ENCODE measurements at places on chromosomes 3 and 15. TPM values are rescaled to one million over a fixed set of nuclear protein-coding genes. Genes with fewer than 3 reads are reported as not detected.

MAP1A gene
- total RNA-seq = 3.3 TPM

- DNase-seq = no peak
Observed at GRCh38 chr15:57424628-57425405, 48.5 kb downstream of the CGNL1 start.

CDHR4 gene
- total RNA-seq = not detected

TWF2 gene
- total RNA-seq = 64.9 TPM

REC114 gene
- not detected for total RNA-seq

GRCh38 chr3:190877925-190878324 lies 15.4 kb upstream of the GMNC start:
- no peak for DNase-seq

DNA sequence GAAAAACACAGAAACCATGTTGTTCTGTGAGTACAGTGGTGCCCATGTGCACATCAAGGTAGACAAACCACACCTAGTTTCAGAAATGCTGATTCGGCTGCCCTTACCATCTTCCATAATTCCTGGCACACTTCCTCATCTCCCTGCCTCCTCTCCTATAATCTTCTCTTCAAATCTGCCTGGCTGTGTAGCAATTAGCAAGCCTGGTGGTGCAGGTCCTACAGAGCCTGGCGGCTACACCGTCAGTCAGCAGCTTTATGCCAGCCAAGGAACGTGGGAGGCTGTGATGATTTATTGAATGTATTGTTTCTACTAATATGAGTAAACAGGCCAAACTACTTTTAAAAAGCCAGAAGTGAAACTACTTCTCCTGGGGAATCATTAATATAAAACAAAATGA lies 106.8 kb downstream of the SEMA6D start:
- no peak for DNase-seq

SRGAP3 gene
- total RNA-seq = 0.76 TPM

- DNase-seq = no peak
Observed at GRCh38 chr15:90407871-90408317, 19.9 kb downstream of the IQGAP1 start.

- no peak for DNase-seq
Observed at GRCh38 chr15:49815526-49815925, 194.7 kb downstream of the DTWD1 start.

MOBP gene
- total RNA-seq = not detected

ITPKA gene
- not detected for total RNA-seq

DNA sequence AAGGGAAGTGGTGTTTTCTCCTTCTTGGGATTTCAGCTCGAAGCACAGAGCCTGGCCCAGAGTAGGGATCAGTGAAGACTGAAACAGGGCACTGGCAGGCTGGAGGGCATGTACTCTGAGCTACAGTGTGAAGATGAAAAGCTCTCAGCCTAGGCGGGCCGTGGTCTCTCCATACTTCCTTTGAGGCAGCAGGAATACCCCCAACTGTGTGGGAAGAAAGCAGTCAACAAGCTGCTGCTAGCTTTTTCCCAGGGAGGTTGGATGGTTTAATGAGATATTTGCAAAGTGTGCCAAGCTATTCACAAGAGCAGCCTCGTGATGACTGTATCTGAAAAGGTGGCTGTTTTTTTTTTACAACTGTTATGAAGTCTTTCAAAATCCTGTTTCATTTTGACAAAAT lies 47.2 kb downstream of the NMNAT3 start:
- DNase-seq = no peak

PRKCD gene
- total RNA-seq = 91.6 TPM

GRCh38 chr3:187064210-187065115 lies 74.8 kb downstream of the RPL39L start:
- DNase-seq = peak; percentile 46

GRCh38 chr3:183378008-183378407 lies 50.4 kb downstream of the MCF2L2 start:
- DNase-seq = no peak

MUC13 gene
- not detected for total RNA-seq

GRCh38 chr15:31584195-31584594 lies 257.6 kb downstream of the KLF13 start:
- no peak for DNase-seq

DNA sequence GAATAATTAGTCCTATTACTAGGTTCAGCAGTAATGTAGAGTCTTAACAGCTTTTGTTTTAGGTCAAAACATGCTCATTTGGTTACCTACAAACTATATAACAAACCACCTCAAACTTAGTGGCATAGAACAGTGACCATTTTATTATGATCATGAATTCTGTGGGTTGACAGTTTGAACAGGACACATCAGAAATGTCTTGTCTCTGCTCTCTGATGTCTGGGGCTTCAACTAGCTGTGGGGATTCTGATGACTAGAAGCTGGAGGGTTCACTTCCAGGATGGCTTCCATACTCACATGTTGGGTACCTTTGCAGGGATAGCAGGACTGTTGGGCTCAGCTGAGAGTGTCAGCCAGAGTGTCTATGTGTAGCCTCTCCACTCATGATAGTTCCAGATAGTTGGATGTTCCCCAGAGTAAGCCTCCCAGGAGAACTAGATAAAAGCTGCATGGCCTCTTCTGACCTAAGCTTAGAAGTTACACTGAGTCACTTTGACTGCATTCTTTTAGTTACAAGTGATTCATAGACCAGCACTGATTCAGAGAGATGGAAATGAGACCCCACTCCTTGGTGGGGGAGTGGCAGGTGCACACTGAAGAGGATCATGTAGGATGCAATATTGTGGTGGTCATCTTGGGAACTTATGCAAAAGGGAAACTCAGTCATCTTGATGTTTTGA lies 32.6 kb downstream of the PLCL2 start:
- DNase-seq = no peak

DNA sequence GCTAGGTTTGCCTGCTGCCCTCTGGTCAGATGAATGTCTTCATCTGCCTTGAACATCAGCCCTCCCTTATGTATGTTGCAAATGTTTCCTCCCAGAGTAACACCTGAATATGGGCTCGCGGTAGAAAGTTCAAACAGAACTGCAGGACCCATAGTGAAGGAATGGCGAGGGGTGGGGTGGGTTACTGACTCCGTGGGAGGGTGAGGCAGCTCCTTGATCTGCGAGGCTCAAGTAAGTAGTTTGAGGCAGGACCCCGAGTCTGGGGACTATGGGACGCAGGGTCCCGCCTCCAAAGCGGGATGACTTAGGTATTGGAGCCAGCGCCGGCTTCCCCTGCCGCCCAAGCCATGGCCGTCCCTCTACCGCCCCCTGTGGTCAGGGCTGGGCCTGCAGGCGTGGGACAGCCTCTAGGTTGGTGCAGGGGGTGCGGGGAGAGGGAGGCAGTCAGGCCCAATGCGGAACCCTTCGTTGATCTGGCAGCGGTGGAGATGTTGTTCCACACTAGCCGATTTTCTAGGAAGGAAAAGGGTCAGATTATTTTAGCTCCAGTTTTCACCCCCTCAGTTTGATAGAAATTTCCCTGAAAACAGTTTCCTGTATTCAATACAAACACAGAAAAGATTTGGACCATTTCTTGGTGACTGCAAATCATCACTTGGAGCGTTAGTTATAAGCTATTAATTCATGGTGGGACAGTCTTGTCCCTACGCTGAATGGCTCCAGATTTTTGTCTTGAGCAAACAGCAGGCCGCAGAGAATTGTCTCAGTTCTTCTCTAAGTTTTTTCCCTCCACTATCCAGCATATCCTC lies 72.3 kb downstream of the CORO2B start:
- peak; percentile 62 for DNase-seq

XRN1 gene
- total RNA-seq = 36.6 TPM

DNA sequence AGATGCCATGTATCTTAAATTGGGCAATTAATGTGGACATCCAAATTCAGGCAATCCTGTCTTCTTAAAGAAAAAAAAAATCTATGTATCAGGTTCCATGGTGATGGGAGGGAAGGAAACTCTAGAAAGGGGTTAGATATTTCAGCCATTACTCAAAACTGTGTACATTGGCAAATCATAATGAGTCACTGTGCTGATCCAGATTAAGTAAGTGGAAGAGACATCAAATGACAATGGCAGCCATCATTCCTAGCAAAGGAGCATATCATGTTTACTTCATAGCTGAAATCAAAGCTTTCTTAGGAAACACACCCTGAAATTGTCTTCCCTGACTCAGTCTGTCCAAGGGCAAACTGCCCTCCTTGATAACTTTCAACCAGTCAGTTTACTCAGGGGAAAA lies 713.3 kb upstream of the GBE1 start:
- DNase-seq = no peak

DNA sequence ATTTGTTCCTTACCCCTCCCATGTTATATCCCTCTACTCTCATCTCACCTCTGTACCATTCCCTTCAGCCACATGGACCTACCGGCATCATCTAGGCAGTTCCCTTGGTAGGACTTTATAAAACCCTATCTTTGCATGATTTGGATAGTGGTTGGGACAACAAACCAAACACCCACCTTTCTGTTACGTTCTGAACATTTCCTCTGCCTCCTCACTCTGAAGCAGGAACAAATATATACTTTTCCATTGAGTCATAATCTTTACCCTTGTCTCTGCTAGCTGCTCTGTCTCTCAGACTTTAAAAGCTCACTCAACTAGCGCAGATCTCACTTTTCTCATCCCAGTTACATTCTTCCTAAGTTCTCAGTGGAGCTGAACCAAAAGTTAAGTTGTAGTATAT lies 17.8 kb downstream of the UBXN7 start:
- no peak for DNase-seq
